ENCODE measurements at places on chromosomes 4 and X. TPM values are rescaled to one million over a fixed set of nuclear protein-coding genes. Genes with fewer than 3 reads are reported as not detected.

The PGRMC2 gene
- total RNA-seq: 57.6 TPM

The TET2 gene
- total RNA-seq: 2.2 TPM

The CT45A5 gene
- total RNA-seq: not detected

The LRRC66 gene
- not detected for total RNA-seq

The SPIN2A gene
- 0.37 TPM for total RNA-seq

The CYBB gene
- not detected for total RNA-seq

The SSX4 gene
- not detected for total RNA-seq

The MAGEA4 gene
- not detected for total RNA-seq

The SPANXN4 gene
- not detected for total RNA-seq

The MAB21L2 gene
- total RNA-seq: not detected

The MEPE gene
- total RNA-seq: not detected

The HSFX2 gene
- total RNA-seq: not detected

The ARSD gene
- 12.0 TPM for total RNA-seq

The P2RY8 gene
- total RNA-seq: not detected

The IL9R gene
- total RNA-seq: 0.20 TPM

The GCNA gene
- total RNA-seq: 1.5 TPM

The FABP2 gene
- total RNA-seq: not detected

The GAGE13 gene
- total RNA-seq: not detected

The POF1B gene
- 2.6 TPM for total RNA-seq

The PCDH10 gene
- total RNA-seq: 0.08 TPM

The ZNF674 gene
- 2.9 TPM for total RNA-seq

The NDP gene
- total RNA-seq: not detected

The TMEM144 gene
- 2.4 TPM for total RNA-seq

The CLDN22 gene
- total RNA-seq: not detected

The SLC35A2 gene
- total RNA-seq: 68.8 TPM

The ADGRA3 gene
- total RNA-seq: 20.9 TPM

The PNCK gene
- total RNA-seq: not detected

The ASB12 gene
- total RNA-seq: not detected

The FAM149A gene
- total RNA-seq: 0.98 TPM

The CXCL13 gene
- not detected for total RNA-seq

The SCARB2 gene
- total RNA-seq: 52.0 TPM

The STATH gene
- total RNA-seq: not detected

Measured in A549 treated with ZK216348 at 1 μM for 4 hours (cell line).